ENCODE measurements at places on chromosomes 5 and 9.

GRCh38 chr5:142743592-142744441, 26.4 kb upstream of the ARHGAP26 start:
- DNase-seq: no peak

GRCh38 chr9:93813221-93814076, 141.7 kb downstream of the BARX1 start:
- no peak for DNase-seq

- DNase-seq: no peak
Measured at GRCh38 chr9:87342743-87343142, 154.9 kb upstream of the DAPK1 start.

DNA sequence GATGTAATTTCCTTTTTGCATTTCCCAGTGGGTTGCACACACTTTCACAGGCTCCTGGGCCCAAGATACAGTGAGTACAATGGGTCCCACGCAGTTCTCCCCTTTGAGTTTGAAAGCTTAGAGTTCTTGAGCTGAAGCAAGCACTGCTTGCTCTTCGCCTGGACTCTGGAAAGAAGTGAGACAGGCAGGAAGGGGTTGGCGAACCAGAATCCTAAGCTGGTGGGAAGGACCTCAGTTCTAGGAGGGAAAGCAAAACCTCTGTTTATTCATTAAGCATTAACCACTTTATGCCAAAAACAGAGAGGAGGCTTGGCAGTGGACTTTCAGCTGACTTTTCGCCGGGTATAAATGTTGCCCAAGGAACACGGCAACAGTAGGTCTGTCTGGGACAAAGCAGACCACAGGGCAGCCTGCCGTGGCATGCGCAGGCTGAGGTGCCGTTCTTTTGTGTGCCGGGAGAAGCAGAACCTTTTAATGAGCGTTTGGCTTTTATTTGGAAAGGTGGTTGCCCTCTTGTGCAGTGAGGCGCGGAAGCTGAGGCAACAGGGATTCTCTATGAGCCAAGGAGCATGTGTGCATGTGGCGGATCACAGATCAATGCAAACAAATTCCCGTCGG, 239.9 kb upstream of the PANK3 start:
- no peak for DNase-seq

DNA sequence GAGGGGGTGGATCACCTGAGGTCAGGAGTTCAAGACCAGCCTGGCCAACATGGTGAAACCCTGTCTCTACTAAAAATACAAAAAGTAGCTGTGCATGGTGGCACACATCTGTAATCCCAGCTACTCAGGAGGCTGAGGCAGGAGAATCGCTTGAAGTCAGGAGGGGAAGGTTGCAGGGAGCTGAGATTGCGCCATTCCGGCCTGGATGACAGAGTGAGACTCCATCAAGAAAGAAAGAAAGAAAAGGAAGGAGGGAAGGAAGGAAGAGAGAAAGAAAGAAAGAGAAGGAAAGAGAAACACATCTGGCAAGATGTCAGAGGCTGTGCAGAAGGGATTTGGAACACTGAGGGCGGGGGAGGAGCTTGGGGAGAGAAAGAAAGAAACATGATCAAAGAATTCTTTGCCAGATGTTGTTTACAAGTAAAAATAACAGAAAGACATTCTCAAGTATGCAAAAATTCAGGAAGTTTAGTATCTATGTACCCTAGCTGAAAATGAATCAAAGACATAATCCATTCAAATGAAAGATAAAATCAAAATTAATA, 93.7 kb downstream of the AK8 start:
- DNase-seq: no peak

DNA sequence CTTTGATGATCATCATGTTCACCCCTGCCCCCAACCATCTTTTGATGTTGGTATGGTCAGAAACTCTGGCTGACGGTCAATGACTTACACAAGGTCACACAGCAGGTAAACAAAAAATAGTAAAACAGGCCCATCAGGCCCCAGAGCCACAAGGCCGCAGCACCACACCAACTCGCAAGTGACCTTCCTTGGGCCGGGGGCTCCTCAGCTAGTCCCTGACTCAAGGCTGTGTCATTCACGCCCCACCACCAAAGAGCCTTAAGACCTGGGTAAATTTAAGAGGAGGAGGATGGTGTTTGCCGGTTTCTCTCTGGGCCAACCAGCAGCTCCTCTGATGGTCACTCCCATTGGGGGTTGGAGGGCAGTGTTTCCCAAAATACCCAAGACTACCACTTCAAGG, 55.8 kb downstream of the PSMB7 start:
- DNase-seq: no peak

GRCh38 chr5:146238973-146239372, 35.6 kb downstream of the RBM27 start:
- no peak for DNase-seq

- DNase-seq: no peak
Measured at GRCh38 chr9:13758936-13759335, 479.4 kb upstream of the MPDZ start.

- DNase-seq: no peak
Measured at GRCh38 chr9:130159057-130159456, 13.1 kb upstream of the NCS1 start.

DNA sequence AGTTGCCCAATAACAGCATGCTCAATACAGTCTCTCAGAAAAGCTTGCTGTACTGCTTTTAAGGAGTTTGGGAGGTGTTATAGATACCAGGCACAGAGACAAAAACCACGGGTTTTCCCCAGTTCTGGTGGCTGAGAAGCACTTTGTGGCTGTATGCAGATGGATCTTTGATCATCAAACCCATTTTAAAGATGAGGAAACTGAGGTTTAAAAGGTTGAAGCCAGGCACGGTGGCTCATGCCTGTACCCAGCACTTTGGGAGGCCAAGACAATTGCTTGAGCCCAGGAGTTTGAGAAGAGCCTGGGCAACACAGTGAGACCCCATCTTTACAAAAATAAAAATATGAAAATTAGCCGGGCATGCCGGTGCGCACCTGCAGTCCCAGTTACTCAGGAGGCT, 46.3 kb upstream of the PLPP6 start:
- no peak for DNase-seq

DNA sequence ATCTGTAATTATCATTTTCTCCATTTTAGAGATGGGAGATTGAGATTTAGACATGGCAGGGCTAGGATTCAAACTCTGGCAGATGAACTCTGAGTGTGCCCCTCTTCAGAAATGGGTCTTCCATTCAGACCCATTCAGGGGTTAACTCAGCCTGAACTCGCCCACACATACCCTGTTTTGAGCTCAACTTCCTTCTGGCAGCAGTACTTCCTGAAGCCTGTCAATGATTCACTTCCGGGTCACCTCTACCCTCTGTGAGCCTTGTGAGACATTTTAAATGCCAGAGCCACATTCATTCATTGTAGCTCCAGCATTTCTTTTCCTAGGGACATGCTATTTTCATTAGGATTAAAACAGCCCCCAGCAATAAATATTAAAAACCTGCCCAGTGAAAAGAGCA, 209.3 kb upstream of the SLC24A2 start:
- no peak for DNase-seq

- DNase-seq: peak; percentile 95
Measured at GRCh38 chr9:132507670-132508469, 74.5 kb upstream of the BARHL1 start.

DNA sequence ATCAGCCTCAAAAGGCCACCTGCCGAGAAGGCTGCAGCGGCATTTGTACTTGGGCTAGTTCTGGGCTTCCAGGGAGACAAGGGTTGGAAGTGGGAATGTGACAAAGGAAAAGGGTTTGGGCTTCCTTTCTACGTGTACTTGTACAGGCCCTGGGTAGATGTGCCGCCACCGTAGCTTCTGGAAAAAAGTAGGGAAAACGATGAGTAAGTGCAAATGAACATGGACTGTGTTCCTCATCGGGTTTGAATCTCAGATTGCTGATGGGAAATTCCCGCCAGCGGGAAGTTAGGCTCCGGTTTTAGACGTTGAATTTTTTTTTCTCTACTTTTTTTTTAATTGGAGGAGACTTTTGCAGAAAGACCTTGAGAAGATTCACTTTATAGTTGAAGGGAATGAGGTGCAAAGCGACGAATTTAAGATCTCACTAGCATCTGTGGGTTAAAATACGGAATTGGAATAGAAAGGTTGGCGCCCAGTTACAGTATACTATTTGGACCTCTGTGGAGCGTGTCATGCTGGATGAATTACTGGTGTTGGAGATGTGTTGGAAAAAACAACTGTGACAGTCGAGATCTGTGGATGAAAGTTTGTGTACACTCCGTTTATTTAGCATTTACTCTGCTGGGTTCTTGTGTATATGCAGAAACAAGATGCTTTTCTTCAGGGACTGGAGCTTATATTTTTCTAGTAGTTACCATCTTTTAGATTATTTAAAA, 1.2 kb downstream of the G3BP1 start:
- no peak for DNase-seq

DNA sequence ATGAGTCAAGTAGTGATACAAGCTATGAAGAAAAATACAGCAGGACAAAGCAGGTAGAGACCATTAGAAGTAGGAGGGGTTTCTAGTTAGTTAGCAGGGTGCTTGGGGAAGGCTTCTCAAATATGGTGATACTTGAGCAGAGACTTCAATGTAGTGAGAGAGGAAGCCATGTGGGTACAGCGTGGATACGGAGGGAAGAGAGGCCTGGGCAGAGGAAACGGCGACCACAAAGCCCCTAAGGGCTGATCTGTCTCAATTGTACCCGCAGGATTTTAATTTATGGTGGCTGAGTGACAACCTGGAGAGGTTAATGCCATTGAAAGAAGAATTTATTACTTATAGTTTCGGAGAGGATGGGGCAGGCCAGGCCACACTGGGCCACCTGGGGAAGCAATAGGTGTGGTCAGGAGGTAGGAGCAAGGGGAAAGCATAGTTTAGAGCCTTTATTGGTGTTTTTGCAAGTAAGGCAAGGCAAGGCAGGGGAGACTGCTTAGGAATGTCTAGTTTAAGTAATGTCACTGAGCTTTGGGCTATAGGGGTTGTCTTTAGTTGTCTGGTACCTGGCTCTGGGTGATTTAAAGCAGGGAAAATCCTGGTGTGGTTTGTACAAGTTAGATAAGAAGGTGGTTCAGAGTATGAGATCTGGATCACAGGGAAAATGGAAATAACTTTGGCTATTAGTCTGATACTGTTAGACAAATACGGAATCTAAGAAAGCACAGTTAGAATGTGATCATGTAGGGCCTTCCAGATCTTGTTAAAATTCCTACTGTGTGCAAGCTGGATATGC, 42.6 kb downstream of the GCNT4 start:
- DNase-seq: no peak

GRCh38 chr5:1806974-1807373, 5.8 kb downstream of the NDUFS6 start:
- DNase-seq: no peak

DNA sequence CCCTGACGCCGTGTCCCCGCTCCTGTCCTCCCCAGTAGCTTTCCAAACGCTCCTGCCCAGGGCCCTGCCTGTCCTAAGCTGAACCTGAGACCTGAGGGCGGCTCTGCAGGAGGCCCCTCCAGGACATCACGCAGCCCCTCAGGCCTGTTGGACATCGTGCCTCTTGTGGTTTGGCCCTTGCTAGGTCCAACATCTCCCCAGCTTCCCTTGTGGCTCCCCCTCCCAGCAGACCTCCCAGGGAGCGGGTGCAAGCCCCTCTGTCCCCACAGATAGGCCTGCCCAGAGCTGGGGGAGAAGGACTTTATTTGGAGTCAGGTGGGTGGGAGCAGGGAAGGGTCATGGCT, 4.1 kb downstream of the OBP2B start:
- DNase-seq: no peak

GRCh38 chr5:51397996-51398395, 14.7 kb downstream of the ISL1 start:
- no peak for DNase-seq

DNA sequence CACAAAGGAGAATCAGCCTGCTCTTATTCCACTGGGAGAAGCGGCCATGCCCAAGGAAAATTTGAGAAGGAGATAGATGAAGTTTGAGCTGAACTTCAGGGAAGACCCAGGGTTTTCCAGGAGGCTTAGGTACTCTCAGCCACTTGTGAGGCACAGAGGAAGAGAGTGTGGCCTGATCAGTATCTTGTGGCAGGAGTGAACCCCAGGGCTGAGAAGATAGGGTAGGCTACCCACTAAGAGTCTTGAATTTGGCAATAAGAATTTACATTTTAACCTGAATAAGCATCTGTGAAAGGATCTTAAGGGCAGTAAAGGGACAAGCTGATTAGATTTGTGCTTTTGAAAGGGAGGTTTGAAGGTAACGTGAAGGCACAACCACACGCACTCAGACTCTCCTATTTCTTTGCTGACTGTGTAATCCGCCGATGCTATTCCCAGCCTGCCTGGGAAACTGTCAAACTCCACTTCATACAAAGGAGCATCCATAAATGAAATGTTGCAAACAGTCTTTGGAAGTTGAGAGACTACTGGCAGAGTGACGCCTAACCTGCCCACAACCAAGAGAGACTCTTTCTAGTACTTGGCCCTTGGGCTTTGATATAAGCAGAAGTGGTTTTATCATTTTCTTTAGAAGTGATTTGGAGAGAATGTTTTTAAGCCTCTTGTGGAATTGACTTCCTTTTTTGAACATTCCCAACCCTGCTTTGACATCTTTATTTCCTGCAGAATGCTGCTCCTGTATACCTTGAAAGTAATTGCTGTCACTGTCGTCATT, 108.2 kb upstream of the VCAN start:
- no peak for DNase-seq

DNA sequence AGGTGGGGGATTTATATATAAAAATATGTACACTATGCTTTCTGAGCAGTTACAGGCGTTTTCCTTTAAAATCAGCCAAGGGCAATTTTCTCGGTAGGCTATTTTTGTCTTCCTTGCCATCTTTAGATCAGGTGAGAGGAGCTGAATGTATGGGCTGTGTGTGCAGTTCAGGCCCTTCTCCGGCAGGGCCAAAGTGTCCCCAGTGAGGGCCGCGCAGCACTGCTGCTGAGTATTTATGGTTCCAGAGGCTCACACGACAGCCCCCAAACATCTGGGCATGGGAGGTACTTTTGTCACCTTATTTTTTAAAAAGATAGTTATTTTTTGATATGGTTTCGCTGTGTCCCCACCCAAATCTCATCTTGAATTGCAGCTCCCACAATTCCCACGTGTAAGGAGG, 11.5 kb downstream of the GFPT2 start:
- DNase-seq: no peak

GRCh38 chr5:89105836-89106235, 222.9 kb upstream of the MEF2C start:
- DNase-seq: no peak

GRCh38 chr9:113299800-113300292, 3.3 kb downstream of the RNF183 start:
- no peak for DNase-seq

GRCh38 chr9:22363421-22363887, 83.2 kb upstream of the DMRTA1 start:
- no peak for DNase-seq

GRCh38 chr9:136623842-136624183, 38.9 kb upstream of the EGFL7 start:
- no peak for DNase-seq

- DNase-seq: no peak
Measured at GRCh38 chr5:143395638-143396352, 7.7 kb downstream of the NR3C1 start.

- DNase-seq: no peak
Measured at GRCh38 chr9:14198047-14198840, 115.7 kb downstream of the NFIB start.

DNA sequence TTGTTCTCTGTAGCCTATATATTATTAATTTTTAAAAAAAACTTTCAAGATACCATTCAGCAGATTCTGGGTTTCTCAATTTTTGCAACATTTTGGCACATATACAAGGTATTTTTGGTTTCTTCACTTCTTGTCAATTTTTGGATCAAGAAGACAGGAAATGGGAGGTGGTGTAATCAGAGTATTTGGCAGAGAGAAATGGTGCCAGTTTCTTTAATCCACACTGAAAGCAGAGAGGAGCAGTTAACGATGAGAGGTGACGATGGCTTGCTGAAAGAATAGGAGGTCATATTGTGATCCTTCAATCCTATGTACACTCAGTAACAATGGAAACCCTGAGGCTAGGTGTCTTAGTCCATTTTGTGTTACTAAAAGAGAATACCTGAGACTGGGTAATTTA, 16.4 kb downstream of the NNT start:
- DNase-seq: no peak
